ENCODE measurements at places on chromosomes 7 and 10.
A peak's percentile ranks its signal among the peaks of the same experiment; 100 is the strongest.

- DNase-seq: no peak
Measured at GRCh38 chr7:96778263-96778662, 68.6 kb upstream of the SEM1 start.

DNA sequence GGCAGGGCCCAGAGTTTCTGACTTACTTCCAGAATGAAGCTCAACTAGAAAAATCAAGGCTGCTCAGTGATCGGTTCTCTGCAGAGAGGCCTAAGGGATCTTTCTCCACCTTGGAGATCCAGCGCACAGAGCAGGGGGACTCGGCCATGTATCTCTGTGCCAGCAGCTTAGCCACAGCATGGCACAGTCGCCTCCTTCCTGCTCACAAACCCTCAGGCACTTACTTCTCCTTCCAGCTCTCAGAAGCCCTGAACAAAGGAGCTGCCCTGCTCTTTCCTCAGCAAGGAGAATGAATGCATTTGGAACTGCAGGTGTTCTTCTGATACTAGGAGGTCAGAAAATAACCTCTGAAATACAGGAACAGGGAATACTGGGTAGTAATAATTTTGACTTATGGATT is 219.7 kb upstream of the PRSS1 start:
- DNase-seq: no peak

DNA sequence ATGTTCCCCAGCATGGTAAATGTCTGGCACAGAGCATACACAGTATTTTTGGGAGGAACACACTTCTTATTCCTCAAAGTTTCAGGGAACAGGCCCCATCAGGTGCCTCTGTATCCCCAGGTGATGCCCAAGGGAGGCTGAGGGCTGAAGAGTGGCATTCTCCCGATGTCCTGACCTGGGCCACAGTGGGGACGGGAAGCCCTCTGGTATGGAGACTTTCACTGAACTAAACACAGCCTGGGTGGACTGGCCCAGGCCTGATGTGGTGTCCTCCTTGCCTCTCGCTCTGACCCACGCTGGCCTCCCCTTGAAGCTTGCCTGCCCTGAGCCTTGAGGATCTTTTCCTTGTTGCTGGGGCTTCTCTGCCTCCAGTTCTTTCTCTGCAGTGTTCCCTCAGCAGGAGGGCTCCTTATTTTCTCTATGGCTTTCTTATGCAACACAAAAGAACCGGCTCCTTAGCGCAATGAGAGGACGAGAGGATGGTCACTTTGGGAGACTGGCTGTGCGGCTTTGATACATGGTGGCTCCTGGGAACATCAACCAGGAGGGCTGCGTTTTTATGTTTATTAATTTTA is 157.5 kb upstream of the TNS3 start:
- DNase-seq: no peak

- DNase-seq: peak; percentile 44
Measured at GRCh38 chr7:139231513-139232376, 708 bp downstream of the UBN2 start.

DNA sequence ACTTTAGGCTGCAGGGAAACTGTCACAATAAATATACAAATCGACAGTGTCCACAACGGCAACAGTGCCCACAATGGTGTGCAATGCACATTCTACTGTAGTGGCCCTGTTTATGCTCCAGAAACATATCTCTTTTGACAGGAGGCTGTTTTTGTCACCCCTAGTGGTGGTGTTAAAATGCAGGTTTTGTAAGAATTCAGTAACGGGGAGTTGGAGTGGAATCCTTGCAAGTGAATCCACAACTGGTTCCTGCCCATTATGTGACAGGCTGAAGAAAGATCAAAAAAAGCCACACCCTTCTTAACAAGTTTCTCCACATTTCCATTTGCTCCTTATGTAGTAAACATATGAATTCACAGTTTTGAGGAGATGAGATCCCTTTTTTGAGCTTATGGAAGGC is 58.5 kb downstream of the BEND7 start:
- no peak for DNase-seq

GRCh38 chr10:30493609-30494530 is 59.9 kb downstream of the MAP3K8 start:
- no peak for DNase-seq

DNA sequence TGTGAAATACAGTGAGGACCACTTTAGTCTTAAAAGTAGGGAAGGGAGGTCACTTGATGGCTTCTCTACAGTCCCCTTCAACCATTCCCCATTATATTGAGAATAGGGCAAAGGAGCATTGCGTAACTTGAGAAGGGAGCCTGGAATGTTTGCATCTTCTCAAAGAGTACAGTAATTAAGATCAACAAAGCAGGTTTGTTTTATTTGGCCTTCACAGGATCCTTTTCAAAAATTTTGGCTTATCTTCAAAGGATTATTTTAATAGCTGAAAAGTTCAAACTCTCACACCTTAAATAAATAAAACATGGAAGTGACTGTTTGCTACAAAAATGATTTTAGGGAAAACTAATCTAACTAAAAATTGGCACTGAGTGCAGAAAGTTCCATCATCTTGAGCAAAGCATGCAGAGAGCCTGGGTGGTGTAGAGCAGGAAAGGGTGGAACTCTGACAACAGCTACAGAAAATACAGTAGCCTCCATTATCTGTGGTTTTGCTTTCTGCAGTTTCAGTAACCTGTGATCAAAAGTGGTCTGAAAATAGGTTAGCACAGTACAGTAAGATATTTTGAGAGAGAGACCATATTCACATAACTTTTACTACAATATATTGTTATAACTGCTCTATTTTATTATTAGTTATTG is 214.0 kb downstream of the MDFIC start:
- DNase-seq: peak; percentile 49

DNA sequence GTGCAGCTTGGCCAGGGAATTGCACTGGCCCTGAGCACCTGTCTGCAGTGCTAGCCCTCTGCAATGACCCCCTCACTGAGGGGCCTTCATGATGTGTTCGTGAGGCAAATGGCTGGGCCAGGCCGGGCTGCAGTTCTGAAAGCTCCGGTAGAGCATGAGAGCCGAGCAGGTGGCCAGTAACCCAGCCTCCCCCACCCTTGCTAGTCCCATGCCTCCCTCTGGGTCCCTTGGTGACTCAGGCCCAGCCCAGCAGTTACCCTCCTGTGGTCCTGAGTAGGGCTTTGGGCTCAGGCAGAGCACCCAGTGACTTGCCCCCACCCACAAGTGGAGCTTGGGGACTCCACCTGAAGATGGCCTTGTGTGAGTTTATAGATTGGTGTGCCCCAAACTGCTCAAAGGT is 16.1 kb upstream of the CSGALNACT2 start:
- DNase-seq: no peak

DNA sequence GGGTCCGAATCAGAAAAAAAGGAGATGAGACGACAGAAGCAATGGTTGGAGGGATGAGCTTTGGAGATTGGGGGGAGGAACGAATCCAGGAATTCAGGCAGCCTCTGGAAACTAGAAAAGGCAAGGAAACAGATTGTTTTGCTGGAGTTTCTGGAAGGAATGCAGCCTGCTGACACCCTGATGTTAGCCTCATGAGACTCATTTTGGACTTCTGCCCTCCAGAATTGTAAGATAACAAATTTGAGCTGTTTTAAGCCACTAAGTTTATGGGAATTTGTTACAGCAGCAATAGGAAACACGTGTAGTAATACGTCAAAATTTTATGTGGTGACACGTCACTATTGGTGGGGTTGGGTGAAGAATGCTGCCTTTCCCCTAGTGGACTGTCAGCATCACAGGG is 25.6 kb upstream of the NPS start:
- DNase-seq: no peak

DNA sequence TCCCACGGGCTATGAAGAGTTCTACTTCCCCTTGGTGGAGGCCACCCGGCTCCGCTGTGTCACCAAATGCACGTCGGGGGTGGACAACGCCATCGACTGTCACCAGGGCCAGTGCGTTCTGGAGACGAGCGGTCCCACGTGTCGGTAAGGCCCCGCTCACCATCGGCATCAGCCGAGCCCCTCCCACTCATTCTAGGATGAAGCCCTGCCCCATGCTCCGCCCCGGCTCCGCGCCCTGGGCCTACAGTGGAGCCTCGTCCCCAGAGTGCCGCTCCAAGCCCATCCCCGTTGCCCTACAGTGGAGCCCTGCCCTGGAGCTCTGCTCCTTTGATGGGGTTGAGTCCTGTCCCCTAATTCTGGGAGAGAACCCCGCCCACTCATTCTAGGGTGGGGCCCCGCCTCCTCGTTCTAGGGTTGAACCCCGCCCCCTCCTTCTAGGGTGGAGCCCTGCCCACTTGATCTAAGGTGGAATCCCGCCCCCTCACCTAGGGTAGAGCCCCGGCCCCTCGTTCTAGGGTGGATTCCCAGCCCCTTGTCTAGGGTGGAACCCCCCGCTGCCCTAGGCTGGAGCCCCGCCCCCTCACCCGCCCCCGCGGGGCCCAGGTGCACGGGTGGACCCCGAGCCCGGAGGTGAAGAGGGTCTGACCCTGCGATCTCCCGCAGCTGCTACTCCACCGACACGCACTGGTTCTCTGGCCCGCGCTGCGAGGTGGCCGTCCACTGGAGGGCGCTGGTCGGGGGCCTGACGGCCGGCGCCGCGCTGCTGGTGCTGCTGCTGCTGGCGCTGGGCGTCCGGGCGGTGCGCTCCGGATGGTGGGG is 3.4 kb upstream of the MUC12 start:
- DNase-seq: peak; percentile 79

DNA sequence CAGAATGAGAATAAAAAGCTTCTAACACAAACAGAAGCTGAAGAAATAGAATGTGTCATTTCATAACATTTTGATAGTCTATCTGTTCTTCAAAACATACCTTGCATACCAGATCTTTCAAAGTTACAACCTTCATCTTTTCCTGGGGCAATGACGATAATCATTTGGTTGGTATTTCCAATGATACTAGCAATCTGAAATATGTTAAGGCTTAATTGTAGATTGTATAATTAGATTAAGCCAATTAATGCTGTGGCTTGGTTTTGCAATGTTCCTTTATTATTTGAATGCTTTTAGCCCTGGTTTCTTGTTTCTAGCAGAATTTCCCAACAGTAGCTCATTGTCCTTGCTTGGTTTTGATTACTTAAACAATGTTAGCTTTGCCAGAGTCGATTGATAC is 84.6 kb downstream of the CABCOCO1 start:
- no peak for DNase-seq

GRCh38 chr7:41116817-41117216 is 586.1 kb downstream of the INHBA start:
- DNase-seq: no peak

DNA sequence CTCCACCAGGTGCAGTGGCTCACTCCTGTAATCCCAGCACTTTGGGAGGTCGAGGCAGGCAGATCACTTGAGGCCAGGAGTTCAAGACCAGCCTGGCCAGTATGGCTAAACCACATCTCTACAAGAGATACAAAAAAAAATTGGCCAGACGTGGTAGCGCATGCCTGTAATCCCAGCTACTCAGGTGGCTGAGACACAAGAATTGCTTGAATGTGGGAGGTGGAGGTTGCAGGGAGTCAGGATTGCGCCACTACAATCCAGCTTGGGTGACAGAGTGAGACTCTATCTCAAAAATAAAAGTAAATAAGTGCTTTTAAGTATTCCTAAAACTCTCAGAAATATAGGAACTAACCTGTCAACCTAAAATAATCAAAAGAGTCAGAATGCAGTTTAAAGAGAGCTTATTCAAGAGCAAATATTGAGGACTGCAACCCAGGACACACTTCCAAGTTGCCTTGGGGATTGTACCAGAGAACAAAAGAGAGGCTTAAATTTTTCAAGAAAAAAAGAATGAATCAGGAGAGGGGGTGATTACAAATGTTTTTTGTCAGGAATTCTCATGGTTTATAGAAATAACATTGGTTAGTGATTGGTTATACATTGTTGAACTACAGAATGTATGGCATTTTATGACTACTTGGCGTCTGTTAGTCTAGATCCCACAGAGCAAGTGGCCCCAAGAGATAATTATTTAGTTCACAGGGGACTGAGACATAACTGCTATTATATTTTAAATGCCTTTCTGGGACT is 33.2 kb upstream of the PPP1R9A start:
- no peak for DNase-seq

DNA sequence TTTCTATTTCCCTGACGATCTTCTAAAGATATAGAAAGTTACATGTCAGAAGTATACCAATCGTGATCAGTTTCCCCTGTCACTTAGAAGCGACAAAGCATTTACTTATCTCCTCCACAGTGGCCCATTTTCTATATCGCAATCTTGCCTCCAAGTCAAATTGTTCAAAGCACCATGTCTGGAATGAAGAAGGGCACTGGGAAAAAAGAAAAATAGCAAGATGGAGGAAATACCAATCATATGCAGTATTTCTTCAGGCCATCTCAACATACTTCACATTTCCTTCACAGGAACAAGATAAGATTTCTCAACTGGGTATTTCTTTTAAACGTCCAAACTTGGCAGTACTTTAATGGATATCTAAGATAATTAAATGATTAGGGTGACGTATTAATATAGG is 63.3 kb upstream of the IL6 start:
- DNase-seq: no peak

- peak; percentile 52 for DNase-seq
Measured at GRCh38 chr7:19747740-19748339, 25.6 kb downstream of the TMEM196 start.

GRCh38 chr10:80410122-80410521 is 1.8 kb downstream of the PRXL2A start:
- DNase-seq: peak; percentile 30

DNA sequence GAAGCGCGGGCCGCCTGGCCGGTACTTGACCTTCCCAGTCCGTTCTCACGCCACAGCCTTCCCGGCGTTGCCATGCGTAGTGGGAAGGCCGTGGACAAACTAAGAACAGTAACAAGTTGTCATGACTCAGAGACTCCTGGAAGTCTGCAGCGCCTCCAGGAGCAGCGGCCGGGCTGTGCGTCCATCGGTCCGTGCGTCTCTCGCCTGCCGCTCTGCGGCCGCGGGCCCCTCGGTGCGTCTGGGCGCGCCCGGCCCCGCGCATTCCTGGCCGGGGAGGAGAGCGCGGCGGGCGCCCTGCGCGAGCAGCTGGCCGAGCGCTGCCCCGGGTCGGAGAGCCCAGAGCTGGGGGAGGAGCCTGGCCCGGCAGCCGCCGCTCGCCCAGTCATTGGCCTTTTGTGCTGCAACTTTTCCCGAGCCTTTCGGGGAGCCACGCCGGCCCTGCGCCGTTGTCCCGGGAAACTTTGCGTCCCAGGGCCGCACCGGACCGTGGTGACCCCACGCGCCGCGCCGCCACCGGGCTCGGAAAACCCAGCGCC is 123.7 kb downstream of the TACC2 start:
- DNase-seq: peak; percentile 98
